ENCODE measurements at places on chromosomes 3 and 15.

- DNase-seq, result no peak
Observed at GRCh38 chr15:68844856-68845550, 24.3 kb upstream of the ANP32A start.

- no peak for DNase-seq
Observed at GRCh38 chr3:78287085-78287484, 1247.2 kb downstream of the ROBO2 start.

DNA sequence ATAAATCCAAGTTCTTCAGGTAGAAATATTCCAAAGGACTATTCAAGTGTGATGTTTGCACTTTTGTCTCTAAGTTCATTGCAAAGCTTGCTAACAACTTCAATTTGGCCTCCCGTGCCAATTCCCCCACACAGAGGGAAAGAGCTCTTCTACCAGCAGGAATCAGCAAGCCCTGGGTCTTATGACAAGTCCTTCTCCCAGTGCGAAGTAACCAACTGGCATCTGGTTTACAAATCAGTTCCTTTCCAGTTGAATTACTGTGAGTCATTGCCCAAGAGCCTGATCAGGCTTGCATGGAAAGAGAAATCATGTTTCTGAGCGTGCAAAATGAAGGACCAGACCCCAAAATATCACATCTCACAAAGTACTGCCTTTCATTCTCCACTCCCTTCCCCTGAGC, 62.7 kb upstream of the SLCO3A1 start:
- DNase-seq, result no peak

- no peak for DNase-seq
Observed at GRCh38 chr15:50256188-50257041, 9.1 kb downstream of the HDC start.

DNA sequence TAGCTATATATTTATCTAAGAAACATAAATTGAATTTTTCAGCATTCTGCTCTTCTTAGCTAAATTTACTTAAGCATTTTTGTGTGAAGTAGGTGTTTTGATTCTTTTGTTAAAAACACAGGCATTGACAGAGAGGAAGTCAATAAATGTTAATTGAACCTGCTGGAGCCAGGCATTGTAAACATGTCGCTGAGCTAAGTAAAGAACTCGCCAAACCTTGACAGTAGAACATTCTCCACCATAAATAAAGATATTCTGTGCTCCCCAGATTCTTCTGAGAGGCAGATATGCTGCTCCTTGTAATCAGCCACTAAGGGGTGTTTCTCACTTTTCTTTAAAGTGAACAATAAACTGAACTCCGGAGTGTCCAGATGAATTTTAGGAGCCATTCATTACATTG, 38.4 kb downstream of the SYNM start:
- DNase-seq, result no peak

- no peak for DNase-seq
Observed at GRCh38 chr15:89377024-89377841, 42.6 kb upstream of the POLG start.

- DNase-seq, result no peak
Observed at GRCh38 chr3:46506526-46506925, 8.8 kb downstream of the RTP3 start.

All from activated CD4-positive, alpha-beta T cell treated with anti-CD3 and anti-CD28 coated beads, Interleukin-2, Interleukin-4, amounts not matched to agents 100 ng/mL and 50 ng/mL, durations not matched to agents 16 hours and 8 hours (primary cell).